ENCODE measurements at places on chromosomes 4 and X.

DNA sequence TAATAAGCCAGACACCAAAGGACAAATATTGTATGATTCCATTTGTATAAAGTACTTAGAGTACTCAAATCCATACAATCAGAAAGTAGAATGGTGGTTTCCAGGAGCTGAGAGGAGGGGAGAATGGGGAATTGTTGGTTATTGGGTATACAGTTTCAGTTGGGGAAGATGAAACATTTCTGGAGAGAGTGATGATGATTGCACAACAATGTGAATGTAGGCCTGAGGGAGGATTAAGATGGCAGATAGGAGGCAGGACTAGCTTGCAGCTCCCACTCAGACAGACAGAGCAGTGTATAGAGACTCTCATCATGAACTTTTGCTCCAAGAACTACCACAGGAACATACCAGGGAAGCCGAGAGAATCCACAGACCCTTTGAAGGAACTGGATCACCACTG, 75.7 kb upstream of the PAK3 start:
- ATAC-seq: no peak

- no peak for ATAC-seq
These were observed 52.8 kb downstream of the NYX start for GRCh38 chrX:41499984-41500383.

GRCh38 chr4:152448854-152449253, 87.0 kb downstream of the FBXW7 start:
- no peak for ATAC-seq

- ATAC-seq: no peak
These were observed 11.6 kb downstream of the RBMX2 start for GRCh38 chrX:130413415-130413814.

All from esophagus mucosa (tissue), 1 donor.